ENCODE measurements at places on chromosomes 1 and 21.

DNA sequence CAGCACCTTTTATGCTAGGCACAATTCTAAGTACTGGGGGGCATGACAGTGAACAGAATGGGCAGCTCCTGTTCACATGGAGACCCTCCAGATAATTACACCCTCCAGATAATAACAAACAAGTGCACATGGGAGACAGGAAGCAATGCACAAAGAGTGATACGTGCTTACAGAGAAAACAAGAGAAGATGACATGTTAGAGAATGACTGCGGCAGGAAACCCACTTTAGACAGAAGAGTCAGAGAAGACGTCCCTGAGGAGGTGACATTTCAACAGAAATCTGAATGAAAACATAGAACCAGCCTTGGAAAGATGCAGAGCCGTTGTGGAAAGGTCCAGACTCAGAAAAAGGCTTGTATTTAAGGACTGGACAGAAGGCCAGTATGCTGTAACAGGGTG, 54.7 kb upstream of the ARTN start:
- no peak for DNase-seq

GRCh38 chr1:19028546-19029129, 72.2 kb upstream of the IFFO2 start:
- no peak for DNase-seq

DNA sequence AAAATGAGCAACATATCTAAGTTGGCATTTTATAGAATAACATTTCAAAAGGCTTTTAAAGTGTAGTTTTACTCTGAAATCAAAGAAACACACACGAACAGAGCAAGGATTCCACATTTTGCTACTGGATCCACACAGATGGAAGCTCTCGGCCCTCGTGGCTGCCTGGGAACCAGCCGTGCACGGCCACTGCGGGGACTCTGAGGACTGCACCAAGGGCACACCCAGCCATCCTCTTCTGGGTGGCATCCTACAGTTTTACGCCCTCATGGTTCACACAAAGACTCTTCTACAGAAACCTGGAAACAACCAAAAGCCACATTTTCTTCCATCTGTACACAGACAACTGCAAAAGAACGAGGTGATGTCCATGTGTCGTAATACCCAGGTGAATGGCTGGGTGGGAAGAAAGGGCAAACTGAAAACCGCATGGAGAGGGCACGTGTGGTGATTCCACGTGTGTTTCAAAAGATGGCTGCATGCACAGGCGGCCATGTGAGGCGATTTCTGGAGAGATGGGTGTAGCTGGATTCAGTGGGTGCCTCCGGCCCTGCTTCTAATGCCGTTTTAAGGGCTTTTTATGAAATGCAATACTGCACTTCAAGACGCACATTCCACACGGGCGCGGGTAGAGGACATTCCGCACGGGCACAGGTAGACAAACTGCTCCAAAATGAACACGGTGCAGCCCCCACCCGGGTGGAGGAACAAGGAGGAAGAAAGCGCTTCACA, 8.1 kb downstream of the POFUT2 start:
- no peak for DNase-seq

DNA sequence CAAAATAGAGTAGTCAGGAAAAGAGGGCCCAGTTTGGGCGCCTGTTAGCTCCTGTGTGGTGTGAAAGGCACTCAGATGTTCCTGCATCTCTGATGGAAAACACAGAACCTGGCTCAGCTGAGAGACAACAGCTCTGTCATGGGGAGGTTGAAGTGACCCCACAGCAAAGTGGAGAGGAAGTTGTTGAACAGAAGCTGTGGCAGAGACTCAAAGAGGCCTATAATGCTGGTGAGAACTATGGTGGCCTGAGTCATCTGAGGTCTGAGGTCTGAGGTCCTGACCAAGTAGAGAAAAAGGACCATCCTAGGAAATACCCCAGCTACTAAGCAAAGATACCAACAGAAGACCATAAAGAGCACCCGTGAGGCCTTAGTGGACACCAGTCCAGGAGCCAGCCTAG, 45.6 kb upstream of the JAK1 start:
- no peak for DNase-seq

GRCh38 chr1:59574085-59574484, 240.7 kb upstream of the HOOK1 start:
- no peak for DNase-seq

- no peak for DNase-seq
These were observed 714.9 kb upstream of the CXADR start for GRCh38 chr21:16797966-16798365.

- no peak for DNase-seq
These were observed 48.3 kb upstream of the TDRD10 start for GRCh38 chr1:154453574-154454352.

DNA sequence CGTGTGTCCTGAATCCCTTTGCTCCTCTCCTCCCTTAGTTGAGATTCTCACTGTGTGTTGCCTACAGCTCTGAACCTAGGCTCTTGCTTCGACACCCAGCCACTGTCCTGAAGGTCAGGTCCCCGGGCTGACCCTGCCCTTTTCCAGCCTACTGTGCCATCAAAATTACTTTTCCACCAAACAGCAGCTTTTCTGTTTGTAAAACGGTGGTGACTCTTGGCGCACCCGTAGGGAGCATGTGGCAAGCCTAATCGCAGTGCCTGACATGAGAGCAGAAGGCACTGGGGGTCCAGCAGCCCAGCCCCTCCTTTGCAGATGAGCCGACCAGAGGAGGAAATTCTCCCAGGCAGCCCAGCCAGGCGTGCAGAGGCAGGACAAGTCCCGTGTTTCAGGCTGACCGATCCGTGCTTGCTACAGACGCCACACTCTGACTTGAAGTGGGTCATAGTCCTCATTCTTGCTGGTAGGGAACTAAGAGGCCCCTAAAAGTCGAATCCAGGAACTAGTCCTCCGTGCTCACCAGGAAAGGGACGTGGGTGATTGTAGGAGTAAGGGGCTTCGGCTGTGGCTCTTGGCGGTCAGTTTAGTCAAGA, 6.8 kb downstream of the GPR137B start:
- no peak for DNase-seq

DNA sequence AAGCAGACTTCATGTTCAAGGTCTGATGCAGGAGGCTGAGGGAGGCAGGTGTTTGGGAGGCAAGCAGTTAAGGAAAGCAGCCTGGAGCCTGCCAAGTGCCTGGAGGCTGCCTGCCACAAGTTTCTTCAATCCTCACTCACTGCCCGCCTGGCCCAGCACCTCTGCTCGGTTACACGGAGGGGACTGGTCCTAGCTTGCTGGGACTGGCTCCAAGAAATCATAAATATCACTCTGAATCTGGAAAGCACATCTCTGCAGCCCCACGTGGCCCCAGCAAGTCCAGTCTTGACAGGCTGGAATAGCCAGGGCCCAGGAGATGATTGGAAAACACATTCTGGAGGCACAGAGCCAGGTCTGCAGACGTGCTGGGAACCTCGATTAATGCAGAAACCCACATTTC, 83.9 kb downstream of the BCAR3 start:
- no peak for DNase-seq

DNA sequence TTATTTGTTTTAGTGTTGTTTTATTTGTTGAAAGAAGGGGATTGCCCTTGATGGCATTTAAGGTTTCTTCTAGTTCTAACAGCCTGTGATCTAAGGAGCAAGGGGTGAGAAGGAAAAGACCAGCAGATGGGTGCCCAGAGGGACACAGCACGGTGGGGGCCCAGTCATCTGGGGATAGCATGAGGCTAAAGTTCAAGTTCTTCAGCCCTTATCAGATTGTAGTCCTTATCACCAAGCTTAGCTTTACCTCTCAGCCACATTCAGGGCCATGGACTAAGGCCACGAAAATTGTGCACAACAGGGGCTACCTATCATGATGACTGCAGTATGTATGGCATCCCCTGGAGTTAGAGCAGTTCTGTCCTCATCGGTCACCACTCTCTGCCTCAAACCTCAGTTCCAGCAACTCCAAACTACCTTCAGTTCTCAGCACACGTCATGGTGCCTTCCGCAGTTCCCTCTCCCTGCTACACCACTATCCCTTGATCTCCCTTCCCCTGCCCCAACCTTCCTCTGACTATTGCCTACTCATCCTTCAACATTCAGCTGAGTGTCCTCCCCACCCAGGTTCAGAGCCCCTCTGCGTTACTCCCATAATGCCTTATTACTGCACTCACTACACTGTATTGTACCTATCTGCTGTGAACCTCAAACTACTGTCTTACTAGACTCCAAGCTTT, 36.4 kb downstream of the ATF3 start:
- DNase-seq, result no peak

DNA sequence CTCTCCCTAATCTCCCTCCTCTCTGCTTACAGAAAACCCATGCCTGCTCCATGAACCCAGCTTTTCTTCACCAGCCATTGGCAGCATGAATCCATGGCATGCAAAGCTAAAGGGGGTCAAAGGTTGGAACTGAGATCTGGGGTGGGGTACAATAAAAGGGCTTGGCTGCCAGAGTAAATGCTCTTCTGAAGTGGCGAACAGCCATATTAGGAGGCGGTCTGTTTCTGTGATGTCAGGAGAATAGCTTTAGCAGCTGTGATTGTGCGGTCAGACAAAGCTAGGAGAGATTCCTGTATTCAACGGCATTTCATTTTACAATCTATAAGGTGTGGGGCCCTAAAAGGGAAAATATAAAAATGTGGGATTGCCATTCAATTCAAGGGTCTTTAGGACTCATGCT, 71.7 kb upstream of the TMPRSS2 start:
- DNase-seq, result no peak

Data from stimulated activated CD4-positive, alpha-beta T cell treated with anti-CD3 and anti-CD28 coated beads, Interleukin-1b, Interleukin-23, amount 100 ng/mL, for 1 hour (primary cell).